ENCODE measurements at places on chromosomes 3 and 15.

DNA sequence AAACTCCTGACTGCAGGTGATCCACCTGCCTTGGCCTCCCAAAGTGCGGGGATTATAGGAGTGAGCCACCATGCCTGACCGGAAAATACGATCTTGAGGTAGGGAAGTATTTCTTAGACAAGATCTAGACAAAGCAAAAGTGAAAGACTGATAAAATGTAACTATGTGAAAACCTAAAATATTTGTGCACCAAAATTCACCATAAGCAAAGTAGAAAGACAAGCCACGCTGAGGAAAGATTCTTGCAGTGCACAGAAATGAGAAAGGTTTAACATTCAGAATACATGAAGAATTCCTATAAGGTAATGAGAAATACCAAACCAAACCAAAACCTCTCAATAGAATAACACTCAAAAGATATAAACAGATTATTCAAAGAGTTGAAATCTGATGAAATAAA lies 35.7 kb downstream of the SYNM start:
- DNase-seq, result no peak

- DNase-seq, result no peak
These were observed 259.1 kb downstream of the PTPRG start for GRCh38 chr3:61820306-61820992.

- DNase-seq, result no peak
These were observed 29.4 kb downstream of the TTC14 start for GRCh38 chr3:180631317-180631716.

DNA sequence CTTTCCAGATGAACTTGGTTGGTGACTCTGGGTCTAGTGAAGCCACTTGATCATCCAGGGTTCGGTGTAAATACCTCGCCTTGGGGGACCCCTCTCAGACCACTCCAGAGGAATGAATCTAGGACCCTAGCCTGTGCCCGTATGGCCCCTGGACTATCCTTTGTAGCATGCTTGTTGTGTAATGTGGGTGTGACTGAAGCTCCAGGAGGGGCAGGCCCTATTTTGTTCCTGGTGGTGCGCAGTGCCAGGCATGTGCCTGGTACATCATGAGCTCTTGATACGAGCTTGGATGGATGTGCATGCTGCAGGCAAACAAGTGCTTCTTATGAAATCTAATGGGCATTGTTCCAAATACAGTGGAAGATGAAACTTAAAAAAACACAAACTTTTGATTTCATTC lies 82.8 kb downstream of the EBLN2 start:
- no peak for DNase-seq
